ENCODE measurements at places on chromosomes 7 and 10.

DNA sequence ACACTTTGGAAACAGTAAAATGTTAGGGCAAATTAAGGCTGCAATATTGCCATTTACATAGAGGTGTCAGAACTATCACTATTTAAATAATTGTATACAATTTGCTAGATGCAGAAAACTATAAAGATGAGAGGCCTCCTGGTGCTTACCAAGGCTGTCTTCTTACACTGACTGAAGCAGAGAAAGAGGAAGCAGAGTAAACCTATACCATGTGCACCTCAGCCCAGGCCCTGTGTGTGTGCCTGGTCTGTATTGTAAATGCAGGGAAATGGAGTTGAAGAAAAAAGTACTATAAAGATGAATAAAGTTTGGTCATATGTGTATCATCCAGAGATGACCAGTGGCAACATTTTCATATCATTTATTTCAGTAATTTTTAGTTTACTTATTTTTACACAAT is 29.2 kb downstream of the ELMO1 start:
- DNase-seq: no peak

- no peak for DNase-seq
These were observed 62.9 kb downstream of the SYPL1 start for GRCh38 chr7:106049139-106049752.

- DNase-seq: no peak
These were observed 156.7 kb downstream of the PLXNA4 start for GRCh38 chr7:132419542-132419941.

DNA sequence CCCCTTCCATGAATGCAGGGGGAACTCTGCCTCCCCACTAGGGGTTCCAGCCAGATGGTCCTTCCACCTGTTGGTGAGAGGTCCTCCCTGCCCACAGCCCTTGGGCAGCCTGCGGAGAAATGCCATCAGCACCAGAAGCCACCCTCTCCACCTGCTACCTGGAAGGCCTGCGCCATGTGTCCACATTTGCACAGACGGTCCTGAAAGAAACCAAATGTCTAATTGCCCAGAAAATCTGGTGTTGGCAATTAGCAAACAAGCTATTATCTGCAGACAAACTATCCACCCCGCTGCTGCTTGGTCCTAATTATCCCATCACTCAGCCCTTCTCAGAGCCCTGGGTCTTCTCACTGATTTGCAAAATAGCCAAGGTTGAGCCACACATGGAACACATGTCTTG is 32.3 kb downstream of the HSPA12A start:
- DNase-seq: no peak

GRCh38 chr7:16244469-16244868 is 176.9 kb downstream of the CRPPA start:
- no peak for DNase-seq

GRCh38 chr7:78769481-78770101 is 683.9 kb downstream of the MAGI2 start:
- DNase-seq: no peak

DNA sequence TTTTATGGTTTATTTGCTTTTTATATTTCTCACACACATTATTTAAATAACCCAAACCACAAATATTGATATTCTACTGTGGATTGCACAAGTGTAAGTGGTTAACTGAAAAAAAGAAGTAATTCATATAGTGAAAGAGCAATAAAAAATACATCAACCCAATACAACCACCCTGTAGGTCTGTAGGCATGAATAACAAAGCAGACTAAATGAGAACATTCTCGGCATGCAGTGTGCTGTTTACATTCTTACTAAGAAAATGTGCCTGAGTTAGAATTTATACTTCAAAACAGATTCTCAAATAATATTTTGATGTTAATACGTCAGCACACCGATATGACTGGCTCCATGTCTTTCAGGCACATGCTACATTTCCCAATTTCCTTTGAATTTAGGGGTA is 660.8 kb downstream of the MAGI2 start:
- DNase-seq: no peak

GRCh38 chr10:52653263-52653909 is 119.2 kb downstream of the MBL2 start:
- DNase-seq: no peak
